AG08395 (cell line): ENCODE measurements at places on chromosomes 3 and 15.

DNA sequence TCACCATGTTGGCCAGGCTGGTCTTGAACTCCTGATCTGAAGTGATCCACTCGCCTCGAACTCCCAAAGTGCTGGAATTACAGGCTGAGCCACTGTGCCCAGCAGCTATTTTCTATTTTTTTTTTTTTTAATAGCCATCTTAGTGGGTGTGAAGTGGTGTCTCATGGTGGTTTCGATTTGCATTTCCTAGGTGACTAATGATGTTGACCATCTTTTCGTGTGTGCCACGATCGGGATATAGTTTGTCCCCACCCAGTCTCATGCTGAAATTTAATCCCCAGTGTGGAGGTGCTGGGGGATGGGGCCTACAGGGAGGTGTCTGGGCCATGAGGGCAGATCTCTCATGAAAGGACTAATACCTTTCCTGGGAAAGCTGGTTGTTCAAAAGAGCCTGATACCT is 41.8 kb upstream of the MUC13 start:
- DNase-seq: no peak

GRCh38 chr3:131501949-131502348 is 822 bp downstream of the MRPL3 start:
- no peak for DNase-seq

GRCh38 chr15:92937901-92938300 is 37.8 kb downstream of the CHD2 start:
- no peak for DNase-seq

DNA sequence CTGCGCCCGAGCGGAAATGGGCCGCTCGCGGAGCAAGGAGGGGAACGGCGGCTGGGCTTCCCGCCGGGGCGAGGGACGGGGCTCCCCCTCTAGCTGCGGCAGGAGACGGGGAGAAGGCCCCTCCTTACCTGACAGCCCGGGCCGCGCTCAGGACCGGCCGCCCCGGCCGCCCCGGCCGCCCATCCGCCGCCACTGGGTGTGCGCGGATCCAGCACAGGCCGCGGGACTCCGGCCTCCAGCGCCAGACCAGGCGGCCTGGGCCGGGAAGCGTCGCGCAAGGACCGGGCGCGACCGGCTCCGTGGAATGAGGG is 296 bp downstream of the TPRA1 start:
- no peak for DNase-seq
